ENCODE measurements at places on chromosomes 12 and 14.

DNA sequence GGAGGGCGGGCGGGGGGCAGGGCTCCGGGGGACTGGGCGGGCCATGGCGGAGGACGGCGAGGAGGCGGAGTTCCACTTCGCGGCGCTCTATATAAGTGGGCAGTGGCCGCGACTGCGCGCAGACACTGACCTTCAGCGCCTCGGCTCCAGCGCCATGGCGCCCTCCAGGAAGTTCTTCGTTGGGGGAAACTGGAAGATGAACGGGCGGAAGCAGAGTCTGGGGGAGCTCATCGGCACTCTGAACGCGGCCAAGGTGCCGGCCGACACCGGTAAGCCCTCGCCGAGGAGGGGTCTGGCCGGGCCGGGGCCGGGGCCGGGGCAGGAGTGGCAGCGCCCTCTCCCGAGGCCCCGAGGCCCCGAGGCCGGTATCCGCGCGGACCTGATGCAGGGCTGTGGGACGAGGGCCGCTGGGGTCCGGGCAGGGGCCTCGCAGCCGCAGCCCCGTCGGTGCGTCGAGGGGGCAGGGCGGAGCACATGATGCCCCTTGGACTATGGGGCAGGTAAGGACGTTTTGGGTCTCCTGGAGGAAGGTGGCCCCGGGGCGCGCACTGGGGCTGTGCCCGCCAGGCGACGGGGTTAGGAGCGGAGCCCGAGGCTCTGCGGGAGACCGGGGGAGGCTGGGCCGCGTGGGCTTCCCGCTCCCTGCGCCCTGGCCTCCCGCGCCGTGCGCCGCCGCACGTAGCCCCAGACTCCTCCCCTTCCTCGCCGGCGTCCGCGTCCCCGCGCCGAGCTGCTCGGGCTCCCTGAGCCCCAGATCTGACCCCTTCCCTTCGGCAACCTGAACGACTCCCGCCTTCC is at the start of gene TPI1:
Gene TPI1, plus strand, starts transcription at position 119 of the 798 bp plus-strand sequence. Its CDS starts 36 bp downstream, at position 155.
- peak; percentile 87 for DNase-seq

DNA sequence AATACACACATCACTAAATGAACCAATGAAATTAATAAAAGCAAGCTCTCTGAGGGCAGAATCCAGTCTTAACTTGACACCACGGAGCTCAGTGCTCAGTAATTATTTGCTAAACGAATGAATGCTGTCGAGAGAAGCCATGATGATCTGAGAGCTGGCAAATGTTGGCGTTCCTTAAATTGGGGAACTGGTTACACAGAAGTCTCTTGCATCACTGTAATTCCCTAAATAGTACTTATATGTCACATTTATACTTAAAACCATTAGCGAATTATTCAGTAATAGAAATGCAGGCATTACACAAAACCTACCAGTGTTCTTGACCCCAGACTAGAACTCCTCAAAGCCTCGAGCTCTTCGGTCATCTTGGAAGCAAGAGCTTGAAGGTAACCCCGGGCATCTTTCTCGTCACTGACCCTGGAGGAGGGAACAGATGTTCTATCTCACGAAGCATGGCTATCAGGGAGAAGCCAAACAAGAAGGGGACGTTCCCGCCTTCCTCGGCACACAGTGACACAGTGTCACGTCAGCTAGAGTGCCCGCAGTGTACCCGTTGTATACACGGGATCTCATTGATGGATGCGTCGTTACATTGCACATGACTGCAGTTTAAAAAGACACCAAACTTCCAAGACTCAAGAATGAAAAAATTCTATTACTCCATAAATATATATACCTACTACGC is 43.6 kb downstream of the AMN start:
- peak; percentile 36 for DNase-seq

DNA sequence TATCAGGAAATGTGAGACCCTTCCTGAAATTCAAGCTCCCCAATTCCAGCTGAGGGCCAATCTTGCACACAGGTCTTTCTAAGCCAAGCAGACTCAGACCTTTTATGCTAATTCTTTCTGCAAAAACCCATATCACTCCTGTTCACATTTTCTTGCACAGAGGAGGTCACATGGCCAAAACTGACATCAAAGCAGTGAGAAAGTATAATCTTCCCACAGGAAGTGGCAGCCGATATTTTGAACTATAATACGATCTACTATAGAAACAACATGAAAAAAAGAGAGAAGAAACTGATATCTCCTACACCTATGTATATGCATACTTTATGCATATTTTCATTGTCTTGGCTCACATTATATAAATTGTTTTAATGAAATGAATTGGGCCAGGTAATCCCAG is 132.9 kb upstream of the SSTR1 start:
- DNase-seq, result no peak

DNA sequence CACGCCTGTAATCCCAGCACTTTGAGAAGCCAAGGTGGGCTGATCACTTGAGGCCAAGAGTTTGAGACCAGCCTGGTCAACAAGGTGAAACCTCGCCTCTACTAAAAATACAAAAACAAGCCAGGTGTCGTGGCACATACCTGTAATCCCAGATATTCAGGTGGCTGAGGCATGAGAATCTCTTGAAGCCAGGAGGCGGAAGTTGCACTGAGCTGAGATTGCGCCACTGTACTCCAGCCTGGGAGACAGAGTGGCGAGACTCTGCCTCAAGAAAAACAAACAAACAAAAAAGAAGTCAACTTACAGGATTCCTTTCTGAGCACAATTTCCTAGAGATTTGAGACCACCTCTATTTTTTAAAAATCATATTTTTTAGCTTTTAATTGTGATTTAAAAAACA is 45.3 kb downstream of the DGLUCY start:
- no peak for DNase-seq

DNA sequence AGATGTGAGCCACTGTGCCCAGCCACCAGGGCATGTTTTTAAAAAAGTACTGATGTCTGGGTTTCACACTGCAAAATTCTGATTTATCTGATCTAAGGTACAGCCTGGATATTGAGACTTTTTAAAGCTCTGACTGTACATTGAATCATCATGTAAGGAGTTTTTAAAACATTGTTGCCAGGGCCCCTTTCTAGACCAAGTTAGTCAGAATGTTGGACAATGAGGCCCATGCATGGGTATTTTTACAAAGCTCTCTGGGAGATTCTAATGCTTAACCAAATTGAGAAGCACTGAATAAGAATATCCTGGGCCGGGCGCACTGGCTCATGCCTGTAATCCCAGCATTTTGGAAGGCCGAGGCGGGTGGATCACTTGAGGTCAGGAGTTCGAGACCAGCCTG is 16.7 kb downstream of the TMEM19 start:
- no peak for DNase-seq

DNA sequence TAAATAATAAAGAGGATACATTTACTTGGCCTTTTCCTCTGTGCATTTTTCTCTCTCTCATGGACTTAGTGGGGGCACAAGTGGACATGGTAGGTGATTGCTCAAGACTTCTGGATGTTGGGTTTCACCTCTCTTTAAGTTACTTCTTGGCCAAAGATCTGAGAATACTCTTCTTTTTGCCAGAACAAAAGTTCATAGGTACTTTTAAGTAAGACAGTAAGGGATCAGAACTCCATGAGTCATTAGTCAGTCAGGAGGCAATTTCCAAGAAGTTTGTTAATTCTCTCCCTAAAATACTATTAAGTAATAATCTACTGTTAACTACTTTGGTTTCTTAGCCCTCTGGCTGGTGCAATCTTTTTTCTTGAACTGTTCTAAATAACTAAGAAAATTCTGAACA is 84.2 kb downstream of the GRIP1 start:
- no peak for DNase-seq

DNA sequence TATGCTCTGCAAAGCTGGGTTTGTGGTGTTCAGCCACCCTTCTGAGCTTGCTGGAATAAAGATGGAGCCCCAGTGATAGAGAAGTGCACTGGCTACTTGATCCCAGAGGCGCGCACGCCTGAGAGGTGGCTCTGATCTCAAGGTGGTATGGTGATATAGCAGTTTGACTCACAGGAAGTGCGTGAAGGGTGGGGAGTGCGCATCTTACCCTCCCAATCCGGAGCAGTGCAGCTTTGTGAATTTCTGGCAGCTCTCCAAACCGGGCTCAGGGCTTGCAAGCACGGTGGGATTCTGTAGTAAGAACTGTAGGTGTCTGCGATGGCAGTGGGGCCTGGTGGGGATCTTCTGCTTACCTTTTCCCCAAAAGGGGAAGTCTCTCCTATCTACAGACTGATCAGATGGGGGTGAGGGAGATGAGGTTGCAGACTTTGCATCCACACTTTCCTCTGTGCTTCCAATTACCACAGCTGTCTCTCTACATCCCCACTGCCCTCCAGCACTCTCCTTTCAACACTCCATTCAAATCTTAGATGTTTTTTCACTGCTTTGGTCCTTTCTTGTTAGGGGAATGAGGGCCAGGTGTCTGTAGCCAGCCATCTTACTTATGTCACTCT is 197.4 kb upstream of the SLC38A2 start:
- DNase-seq, result no peak

- DNase-seq, result no peak
Observed at GRCh38 chr12:127648321-127648720, 618.6 kb upstream of the TMEM132C start.

DNA sequence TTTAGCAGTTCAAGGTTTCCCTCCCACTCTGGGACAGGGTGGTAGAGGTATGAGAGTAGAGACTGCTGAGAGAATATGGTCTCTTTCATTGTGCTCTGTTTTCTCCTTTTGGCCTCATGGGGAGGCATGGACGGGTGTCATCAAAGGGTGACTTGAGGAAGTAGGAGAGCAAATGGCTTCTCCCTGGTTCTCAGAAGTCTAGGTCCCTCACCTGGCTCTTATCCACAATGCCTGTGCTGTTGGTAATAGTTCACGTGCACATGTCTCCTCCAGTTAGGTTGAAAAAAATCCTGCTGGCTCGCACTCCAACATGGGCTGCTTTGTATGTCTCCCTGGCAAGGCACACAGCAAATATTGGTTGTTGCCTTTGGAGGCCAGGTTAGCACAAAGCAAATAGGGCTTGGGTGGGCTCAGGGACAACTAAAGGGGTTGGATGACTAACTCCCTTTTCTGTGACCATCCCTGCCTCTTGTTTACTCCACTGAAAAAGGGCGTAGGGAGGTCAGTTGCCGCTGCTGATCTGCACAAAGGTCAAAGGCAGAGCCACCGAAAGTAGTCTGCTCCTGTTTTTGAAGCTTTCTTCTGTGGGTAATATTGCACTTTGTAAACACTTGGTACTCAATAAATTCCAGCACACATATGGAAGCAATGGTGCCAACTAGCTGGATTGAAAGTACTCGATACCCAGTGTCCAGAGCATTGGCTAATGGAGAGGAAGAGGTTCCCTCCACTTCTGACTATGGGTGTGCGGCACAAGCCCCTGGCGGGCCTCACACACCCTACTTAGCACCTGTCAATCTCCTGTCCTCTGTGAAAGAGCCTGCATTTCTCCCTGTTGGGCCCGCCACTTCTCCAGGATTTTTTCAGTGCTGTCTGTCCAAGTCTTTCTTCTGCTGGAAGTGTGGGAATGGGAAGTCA is 121.8 kb downstream of the SLC38A6 start:
- no peak for DNase-seq

- no peak for DNase-seq
Observed at GRCh38 chr14:104254735-104255400, 116.5 kb downstream of the KIF26A start.

GRCh38 chr12:122858171-122858570 is 22.9 kb downstream of the HIP1R start:
- DNase-seq, result peak; percentile 80

- no peak for DNase-seq
Observed at GRCh38 chr12:52027085-52027843, 20.5 kb downstream of the TAMALIN start.

- DNase-seq, result no peak
Observed at GRCh38 chr12:128783129-128783574, 40.6 kb downstream of the SLC15A4 start.

GRCh38 chr12:13165617-13166041 is 30.9 kb upstream of the EMP1 start:
- DNase-seq, result no peak

GRCh38 chr12:77746096-77746495 is 84.6 kb upstream of the NAV3 start:
- DNase-seq, result no peak

- DNase-seq, result no peak
Observed at GRCh38 chr12:15393037-15393436, 70.7 kb downstream of the PTPRO start.

DNA sequence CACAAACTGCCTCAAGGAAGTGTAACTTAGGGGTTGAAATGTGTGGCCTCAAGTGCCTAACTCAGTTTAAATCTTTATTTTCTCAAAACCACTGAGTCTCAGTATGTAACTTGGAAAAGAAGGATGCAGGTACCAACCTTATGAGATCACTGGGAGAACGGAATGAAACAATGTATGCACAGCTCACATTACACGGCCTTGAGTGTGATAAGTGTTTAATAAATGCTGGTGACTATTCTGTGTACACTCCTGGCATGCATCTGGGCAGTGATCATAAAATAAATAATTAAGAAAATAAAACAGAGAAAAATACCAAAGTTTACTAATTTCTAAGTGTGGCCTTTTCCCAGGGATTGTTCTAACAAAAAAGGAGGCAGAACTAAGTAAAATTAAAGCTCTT is 974.5 kb upstream of the FLRT2 start:
- DNase-seq, result no peak

DNA sequence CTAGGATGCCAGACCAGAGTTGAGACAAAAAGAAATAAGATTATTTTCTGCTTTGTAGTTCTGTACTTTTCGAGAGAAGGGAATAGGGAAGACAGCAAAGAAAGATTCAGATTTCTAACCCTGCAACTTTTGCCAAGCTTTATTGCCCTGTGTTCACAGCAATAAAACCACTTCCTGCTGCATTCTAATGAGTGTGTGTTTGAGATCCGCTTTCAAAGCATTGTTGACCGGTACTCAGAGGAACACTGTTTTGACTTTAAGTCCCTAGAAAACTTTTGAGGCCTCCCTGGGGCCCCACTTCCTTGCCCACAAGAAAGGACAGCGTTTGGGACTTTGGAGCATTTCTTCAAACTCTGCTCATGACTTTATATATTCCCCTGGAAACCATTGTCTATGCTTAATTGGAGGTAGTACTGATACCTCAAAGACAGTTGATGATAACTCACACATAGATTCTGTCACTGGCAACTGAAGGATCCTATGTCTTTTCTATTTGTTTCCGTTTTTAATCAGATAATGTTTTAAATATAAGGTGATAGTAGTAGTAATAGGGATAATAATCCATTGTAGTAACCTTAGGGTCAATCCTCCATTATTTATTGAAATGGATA is 1.3 kb downstream of the RNASE6 start:
- no peak for DNase-seq

DNA sequence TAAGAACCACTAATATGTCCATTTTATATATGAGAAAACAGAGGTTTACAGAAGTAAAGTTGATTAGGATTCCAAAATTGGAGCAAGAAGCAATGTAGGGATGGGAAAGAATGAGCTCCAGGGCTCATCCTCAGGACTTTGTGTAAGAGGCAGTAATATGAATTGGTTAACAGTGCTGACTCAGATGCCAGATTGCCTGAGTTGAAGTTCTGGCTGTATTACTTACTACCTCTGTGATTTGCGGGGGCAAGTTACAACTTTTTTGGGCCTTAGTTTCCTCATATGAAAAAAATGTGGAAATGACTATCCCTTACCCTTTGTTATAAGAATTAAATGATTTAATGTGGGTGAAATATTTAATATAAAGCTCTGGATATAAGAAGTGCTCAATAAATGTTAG is 35.1 kb upstream of the PPP2R5E start:
- DNase-seq, result no peak
